Eye (tissue), 1 donor: ENCODE measurements at places on chromosomes 12 and 14.

DNA sequence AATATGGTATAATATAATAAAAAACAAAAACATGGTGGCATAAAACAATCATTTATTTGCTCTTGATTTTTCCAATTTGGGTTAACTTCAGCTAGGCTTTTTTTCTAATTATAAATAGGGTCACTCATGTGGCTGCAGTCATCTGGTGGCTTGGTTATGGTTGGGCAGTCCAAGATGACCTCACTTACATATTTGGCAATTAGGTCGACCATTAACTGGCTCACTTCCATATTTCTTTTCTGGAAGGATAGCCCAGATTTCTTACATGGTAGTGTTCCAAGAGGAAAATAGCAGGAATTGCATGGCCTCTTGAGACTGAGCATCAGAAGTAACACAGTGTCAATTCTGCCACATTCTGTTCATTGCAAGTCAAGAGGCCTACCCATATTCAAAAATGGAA lies 153.4 kb downstream of the FUT8 start:
- no peak for DNase-seq

DNA sequence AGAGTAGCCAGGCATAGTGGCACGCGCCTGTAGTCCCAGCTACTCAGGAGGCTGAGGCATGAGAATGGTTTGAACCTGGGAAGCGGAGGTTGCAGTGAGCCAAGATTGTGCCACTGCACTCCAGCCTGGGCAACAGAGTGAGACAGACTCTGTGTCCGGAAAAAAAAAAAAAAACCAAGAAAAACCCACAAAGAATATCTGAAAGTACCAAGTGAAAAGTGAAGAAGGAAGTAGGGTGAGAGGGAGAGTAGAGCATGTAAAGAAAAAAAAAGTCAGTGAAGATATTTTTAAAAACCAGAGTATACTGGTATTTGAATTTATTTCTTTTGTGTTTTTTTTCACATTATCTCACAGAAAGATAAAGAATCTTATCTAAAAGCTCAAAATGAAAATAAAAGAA lies 43.3 kb upstream of the ISM2 start:
- no peak for DNase-seq

DNA sequence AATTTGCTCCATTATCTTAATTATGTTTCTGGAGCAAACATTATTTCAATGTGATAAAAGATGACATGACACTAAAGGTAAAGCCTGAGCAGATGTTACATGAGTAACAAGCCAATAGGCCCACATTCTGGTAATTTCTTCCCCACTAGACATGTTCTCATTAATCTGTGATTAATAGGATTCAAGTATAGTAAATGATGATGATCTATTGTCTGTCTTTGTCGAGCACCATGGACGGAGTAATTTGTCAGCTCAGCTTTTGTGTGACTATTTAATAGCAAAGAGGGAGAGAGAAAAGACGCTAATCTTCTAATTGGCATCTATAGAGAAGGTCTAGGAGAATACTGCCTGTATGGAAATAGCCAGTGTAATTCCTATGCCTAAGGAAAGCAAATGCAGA lies 62.2 kb upstream of the INSM2 start:
- peak; percentile 72 for DNase-seq

DNA sequence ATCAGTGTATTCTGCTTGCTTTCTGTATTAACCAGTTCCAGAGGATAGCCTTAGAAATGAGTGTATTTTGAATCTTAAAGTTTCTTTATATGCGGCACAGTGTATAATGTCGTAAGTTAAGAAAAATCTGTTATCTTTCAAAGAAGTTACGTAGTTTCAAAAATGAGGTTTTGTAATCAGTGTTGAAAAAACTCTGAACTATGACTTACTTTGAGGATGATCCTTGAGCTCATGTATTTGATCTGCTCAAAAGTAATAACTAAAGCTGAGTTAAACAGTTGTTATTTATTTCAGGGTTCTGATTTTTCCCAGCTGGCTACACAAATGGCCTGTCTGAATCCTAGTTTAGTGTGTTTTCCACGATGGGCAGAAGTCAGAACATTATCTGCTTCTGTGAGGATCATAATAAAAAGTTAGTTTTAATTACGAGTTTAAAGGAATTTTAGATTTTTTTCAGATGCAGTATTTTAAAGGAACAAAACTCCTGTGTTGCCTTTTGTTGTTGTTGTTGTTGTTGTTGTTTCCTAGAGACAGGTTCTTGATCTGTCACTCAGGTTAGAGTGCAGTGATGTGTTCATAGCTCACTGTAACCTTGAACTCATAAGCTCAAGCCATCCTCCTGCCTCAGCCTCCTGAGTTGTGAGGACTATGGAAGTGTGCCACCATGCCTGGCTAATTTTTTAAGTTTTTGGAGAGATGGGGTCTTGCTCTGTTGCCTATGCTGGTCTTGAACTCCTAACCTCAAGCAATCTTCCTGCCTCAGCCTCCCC lies 52.9 kb downstream of the GPATCH2L start:
- DNase-seq, result no peak

GRCh38 chr12:124867401-124867930 lies 3.8 kb upstream of the SCARB1 start:
- no peak for DNase-seq

GRCh38 chr14:76639606-76640229 lies 121.5 kb upstream of the VASH1 start:
- DNase-seq, result no peak

DNA sequence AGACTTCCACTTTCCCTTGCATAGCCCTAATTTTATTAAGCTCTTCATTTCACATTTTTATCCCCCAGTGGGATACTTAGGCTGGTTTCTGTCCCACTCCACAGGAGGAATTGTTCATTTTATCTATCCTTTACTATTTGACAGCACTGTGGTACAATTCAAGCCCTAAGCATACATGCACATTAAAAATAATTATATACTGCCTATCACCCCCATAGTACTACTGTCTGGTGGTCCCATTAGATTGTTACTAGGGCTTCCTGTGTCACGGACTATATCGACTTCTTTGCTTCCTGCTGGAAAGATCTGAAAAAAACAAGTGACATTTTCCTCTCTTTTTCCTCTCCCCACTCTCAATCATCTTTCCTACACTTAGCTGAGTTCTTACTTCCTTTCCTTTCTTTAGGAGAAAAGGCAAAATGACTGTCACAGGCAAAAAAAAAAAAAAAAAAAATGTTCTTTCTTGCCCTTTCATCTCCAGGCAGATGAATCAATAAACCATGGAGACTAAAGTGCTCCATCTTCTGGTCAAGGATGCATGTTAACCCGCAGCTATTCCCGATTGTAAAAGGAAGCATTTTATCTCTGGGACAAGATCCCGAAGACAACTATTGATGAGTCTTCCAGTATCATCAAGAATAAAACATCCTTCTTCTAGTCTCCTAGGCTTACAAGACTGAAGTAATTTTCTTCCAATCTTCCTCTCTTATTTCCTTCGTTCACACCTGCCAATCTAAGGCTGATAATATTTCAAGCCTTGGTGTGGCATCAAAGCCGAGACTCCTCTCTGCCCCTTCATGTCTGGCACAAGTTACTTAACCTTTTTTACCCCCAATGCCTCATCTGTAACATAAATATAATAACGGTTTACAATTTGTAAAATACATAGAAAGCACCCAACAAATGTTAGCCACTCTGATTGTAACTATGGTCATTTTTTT lies 94.4 kb upstream of the PLEKHG7 start:
- DNase-seq, result peak; percentile 56

DNA sequence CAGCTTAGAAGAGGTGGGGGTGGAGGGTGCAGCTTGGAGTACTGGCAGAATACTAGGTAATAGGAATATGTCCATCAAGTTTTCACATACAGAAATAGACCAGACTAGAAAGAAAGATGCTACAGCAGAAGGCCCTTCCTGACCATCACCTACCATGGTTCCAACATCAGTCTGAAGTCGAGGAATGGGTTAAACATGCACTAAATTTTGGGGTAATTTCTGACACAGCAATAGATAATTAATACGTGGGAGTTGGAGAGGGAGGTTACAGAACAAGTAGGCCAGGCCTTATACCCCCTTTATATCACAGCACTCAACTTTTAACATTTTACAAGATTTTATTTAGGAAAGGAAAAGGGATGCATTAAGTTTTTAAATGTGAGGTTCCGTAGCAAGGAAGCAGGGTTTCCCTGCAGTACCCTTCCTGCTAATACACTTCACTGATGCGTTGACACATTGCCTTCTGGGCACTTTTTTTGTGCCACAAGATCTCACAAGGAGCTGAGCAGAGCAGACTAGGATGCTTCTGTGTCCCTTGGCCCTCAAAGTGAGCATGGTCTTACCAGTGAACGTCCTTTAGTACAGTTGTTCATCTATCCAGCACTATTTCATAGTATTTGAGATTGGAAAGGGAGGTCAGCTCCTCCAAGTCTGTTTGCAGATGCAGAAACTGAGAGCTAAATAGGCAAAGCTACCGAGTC lies 50.8 kb downstream of the EID3 start:
- DNase-seq, result no peak

DNA sequence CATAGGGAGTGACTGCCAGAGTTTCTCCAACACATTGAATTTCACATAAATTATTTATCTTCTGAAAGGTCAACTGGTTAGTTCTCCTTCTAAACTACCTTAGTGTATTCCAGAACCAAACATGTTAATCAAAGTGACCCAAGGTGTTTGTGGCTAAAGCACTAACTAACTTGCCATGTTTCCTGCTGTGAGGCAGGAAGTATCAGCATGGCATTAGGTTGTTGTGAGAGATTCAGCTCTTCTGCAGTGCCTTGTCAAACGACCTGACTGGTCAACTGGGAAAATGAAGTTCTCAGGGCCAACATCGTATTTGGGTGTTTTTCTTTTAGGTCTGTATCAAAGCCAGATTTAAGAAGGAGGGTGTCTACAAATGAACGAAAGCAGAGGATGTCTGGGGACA lies 448.1 kb downstream of the APAF1 start:
- no peak for DNase-seq

DNA sequence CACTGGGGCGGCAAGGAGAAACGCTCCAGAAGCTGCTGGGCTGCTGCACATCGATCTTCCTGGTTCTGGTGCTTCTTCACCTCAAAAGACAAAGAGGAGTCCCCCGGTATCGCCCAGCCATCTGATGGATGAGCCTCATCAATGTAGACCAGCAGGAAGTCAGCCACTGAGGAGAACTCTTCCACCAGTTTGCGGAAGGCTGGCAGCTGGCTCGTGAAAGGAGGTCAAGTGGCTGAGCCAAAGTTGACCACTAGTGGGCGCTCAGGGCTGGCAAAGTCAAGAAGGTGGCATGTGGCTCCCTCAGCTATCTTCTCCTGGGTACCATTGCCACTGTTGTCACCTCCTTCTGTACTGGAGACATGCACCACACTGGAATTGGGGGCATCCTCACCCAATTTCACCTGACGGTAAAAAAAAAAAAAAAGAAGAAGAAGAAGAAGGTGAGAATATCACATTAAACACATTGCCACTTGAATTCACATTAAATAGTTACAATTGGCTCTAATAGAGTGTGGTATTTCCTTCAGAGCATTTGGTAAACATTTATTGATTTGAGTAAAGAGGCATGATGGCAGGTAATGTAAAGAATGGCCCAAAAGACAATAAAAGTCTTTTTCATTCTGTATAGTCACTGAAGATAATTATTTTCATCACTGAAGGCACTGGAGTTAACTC lies 8.3 kb downstream of the DIO2 start:
- DNase-seq, result no peak

GRCh38 chr12:9784816-9785215 lies 24.1 kb upstream of the CD69 start:
- no peak for DNase-seq

DNA sequence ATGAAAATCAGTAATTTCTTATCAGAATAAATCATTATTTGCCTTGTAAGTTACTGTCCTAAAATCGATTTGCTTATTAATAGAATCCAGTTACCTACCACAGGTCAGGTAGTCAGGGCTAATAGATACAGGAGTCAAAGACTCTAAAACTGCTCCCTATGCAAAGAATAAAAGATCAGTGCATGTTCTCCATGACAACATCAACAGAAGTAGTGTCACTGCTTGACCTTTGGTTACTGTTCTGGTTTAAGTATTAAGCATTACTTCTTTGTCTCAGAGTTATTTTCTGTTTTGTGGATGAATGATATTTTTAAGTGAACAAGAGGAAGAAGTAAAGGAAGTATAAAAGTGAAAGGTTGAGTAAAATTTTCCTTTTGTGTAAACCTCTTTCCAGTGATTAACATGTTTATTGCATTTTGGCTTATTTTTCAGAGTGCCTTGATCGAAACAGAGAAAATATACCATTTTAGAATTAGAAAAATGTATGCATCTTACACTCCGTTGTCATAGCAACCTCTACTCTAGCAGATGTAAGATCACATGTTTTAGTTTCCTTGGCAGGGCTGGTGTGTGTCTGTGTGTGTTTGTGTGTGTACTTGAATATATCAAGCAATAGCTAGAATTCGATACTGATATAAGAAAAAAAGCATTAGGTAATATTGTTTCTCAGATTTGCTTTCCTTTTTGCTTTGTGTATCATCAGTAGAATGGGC lies 44.7 kb downstream of the ABCD2 start:
- DNase-seq, result no peak

DNA sequence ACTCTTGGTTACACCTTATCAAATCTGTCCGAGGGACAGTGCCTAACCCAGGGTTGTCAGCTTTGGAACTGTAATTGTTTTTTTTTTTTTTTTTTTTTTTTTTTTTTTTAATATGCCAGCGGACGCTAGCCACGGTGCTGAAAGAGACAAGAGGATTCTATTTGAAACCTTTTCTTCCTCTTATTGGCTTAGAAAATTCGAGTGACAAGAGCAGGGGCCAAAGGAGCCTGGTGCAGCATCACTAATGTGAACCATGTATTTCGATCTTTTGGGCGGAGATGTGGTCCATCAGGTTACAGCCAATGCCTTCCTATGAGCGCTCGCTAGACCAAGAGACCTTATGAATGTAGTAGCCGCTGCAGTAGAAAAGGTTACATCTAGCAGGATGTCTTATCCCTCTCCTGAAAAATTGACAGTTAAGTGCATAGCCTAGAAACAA lies 922 bp downstream of the PTPRR start:
- peak; percentile 77 for DNase-seq

- no peak for DNase-seq
These were observed 37.9 kb upstream of the NCOR2 start for GRCh38 chr12:124605150-124605882.

- DNase-seq, result no peak
These were observed 74.8 kb downstream of the HECTD4 start for GRCh38 chr12:112307317-112308011.

DNA sequence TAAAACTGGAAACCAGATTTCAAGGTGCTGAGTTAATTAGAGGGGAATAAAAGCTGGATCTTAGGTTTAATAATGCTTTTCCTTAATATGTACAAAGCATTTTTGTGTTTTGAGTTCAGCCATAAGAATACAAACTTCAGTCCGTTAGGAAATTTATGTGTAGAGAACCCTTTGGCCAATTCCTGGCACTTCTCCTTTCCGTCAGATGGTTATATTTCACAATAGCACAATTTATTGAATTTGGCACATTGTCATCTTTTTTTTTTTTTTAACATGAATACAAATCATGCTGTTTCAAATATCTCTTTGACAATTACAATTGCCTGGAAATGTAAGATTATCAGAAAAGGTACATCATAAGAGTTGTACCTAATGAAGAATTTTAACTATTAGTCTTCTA lies 56.2 kb upstream of the DDHD1 start:
- no peak for DNase-seq

DNA sequence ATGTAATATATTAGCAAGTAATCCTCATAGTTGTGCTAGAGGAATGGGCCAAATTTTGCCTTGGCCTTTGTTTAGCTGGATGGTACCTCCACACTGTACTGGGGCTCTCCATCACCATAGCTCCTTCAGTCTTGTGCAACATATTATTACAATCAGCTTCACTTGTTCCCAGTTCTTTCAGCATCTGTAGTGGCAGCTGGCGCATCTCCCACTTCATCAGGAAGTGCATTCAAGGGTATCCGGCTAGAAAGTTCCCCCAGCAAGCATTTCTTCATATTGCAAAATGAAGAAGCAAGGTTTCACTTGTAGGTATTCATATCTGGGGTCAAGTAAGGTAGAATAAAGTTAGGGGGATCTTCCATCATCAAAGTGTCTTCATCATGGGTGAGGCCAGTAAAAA lies 123.7 kb downstream of the IGF1 start:
- no peak for DNase-seq
